ENCODE measurements at places on chromosomes 5 and 9.

- DNase-seq, result no peak
These were observed 17.4 kb downstream of the KIF24 start for GRCh38 chr9:34311499-34312185.

- DNase-seq, result no peak
These were observed 236.1 kb downstream of the CETN3 start for GRCh38 chr5:90173299-90174030.

DNA sequence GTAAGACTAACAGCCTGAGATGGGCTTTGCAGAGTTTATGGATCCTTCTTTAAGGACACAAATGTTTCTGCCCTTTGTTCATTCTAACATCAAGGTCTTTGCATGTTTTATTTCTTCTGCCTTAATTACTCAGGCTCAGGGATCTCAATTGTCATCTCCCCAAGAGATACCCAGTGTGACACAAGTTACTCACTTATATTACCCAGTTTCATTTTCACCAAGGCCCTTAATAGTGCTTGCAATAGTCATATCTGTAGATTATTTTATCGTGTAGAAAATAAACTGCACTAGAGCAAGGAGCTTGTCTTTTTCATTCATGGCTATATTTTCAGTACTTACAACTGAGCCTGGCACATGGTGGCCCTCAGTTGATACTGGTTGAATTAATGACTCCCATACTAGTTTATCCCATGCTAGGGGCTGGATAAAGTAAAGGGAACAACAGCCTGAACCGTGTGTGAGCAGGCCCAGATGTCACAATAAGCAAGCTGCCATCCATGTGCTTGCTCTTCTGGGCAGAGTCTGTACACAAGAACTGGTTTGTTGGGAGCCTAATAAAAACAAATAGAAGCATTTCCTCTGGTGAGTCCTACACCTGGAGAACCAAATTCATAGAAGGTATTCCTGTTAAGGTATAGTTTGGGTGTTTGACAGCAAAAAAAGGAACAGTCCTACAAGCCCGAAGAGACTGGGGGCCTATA is 112.5 kb upstream of the CD180 start:
- DNase-seq, result no peak

- no peak for DNase-seq
These were observed 25.7 kb upstream of the ENTREP1 start for GRCh38 chr9:69299315-69299714.

DNA sequence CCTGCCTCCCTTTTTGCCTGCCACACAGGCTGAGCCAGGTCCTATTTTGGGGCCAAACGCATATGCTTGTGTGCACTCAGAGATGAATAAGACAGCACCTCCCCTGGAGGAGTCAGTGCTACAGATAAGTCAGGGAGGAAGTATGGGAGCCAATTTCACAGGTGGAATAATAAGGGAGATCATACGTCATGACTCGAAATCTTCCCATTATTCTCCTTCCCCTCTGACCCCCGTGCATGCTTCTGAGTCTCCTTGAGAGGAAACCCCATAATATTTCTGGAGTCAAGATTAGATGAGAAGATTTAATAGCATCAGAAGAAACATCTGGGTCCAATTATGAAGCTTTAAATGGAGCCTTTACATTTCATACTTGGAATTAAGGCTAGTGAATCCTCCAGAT is 15.1 kb upstream of the ZCCHC7 start:
- DNase-seq, result peak; percentile 24

DNA sequence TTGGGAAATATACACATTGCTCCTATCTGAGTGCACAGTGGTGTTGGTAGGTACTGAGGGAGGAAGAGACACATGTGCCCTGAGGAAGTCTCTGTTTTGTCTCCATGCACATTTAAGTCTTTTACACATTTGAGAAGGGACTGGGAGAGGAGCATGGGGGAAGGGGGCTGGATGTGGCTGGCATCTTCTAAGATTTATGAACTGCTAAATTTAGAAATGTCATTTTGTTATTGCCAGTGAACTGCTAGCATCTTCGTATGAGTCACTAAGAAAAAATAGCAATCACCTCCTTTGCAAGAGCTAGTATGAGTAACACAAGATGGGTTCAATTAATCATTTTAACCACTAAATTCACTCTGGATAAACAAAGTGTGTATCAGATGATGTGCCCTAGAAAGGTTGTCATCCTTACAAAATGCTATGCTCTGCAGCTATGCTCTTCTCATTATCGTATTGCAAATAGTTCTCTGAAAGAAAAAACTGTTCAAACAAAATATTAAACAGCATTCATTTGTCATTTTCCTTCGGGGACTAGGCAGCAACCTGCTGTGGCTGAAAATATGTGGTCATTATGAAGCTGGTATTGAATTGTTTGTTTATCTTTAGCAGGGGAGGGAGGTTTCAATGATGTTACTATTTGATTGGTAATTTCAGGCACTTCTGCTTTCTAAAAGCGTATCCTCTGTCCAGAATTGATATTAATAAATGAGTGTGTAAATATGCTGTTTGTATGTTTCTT is 236.5 kb downstream of the DMRTA1 start:
- peak; percentile 64 for DNase-seq

GRCh38 chr5:133240425-133241091 is 188.7 kb downstream of the HSPA4 start:
- peak; percentile 84 for DNase-seq

DNA sequence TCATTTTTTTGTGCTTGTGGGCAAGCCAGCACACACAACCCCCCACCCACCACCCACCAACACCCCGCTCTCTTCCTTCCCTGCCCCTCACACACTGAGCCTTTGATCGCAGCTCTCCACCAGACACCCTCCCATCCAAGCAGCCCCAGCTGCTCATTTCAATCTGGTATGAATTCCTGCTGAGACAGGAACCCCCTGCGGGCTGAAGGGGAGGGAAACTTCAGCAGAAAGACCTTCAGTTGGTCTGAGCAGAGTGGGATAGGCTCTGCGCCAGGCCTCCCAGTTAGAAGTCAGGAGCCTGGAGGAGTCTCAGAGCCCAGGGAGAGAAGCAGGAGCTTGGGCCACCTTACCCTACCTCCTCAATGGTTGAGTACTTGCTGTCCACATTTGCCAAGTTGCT is 7.2 kb downstream of the PCDHGC5 start:
- peak; percentile 95 for DNase-seq

DNA sequence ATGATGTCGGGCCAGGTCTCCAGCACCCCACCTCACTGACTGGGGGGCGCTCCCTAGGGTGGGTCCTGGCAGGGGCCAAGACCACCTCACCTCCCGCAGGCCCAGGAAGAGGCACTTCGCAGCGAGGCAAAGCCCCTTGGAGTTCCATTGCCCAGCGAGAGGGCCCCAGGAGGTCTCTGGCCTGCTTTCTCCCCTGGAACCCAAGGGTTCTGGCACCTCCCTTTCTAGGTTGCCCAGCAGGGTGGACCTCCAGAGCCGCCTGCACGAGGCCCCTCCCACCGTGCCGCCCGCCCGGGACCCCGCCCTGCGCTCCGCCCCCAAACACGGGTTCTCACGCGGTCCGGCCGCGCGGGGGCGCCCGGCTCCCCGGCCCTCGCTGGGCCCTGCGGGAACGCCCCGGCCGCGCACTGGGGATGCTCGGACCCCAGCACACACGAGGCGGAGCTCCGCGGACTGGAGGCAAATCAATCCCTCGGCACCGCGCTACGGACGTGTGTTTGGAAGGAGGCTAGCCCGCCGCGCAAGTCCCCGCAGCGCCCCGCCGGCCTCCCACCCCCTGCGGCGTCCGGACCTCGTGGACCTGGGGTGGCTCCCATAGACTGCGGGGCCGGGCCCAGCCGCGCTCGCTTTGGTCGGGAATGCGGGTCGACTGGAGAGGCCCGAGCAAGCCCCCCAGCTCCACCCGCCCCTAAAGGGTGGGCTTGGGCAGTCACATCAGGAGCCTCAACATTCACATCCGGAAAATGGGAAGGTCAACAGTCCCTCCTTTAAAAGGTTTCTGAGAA is 99.5 kb upstream of the LMX1B start:
- peak; percentile 65 for DNase-seq

DNA sequence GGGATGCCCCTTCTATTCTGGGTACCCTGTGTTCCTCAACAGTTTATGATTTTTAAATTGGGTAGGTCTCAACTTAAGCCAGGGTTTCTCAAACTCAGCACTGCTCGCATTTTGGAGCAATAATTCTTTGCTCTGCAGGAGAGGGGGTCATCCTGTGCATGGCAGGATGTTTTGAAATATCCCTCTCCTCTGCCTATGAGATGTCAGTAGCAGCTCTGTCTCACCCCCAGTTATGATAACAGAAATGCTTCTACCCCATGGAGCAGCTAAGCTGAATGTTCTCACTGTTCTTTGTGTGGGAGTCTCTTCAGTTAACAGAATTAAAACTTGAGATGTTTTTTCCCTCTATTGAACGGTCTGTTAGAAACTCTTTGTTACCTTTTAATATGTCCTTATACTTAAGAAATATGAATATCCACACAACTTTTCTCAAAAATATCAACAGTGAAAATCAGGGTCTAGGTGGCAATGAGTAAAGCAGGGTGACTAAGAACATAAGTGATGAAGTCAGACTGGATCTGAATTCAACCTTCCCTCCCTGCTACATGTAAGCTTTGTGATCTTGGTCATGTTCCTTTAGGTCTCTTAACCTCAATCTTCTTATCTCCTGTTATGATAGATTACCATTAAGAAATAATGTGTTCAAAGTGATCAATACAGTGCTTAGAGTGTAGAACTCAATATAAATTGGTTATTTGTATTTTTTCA is 89.0 kb downstream of the CAMK4 start:
- no peak for DNase-seq

DNA sequence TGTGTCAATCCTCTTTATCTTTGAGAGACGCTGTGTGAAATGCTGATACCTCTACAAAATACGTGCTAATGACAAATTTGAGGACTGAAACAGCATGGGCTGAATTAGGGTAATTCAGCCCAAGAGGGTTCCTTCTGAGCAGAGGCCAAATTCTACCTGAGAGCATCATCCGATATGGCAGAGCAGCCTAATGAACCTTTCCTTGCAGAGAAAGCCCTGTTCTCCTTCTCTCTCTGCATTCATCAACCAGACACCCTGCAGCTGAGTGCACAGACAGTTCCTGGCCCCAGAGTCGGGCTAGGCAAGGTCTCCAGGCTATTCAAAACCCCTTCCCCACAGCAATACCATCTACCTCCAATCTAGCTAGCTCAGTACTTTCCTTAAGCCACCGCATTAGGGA is 77.9 kb downstream of the TRIM32 start:
- DNase-seq, result no peak

DNA sequence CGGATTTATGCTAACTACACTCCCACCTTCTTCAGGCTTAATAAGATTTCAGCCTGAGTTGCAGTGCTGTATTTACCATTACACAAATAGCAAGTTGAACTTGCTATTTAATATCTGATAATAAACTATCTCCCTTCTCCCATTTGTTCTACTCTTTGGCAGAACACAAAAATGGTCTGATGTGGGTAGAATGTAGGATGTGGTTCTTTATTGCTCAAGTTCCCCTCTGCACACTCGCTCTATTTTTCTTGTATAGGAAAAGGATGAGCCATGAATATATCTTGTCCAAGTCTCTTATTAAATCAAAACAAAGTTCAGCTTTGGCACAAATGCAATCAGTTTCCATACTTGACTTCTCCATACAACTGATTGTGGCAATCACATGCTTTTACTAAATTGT is 37.2 kb upstream of the KIF2A start:
- no peak for DNase-seq

Measured in fibroblast of skin of scalp (primary cell).